ENCODE measurements at places on chromosomes 5 and 9.

DNA sequence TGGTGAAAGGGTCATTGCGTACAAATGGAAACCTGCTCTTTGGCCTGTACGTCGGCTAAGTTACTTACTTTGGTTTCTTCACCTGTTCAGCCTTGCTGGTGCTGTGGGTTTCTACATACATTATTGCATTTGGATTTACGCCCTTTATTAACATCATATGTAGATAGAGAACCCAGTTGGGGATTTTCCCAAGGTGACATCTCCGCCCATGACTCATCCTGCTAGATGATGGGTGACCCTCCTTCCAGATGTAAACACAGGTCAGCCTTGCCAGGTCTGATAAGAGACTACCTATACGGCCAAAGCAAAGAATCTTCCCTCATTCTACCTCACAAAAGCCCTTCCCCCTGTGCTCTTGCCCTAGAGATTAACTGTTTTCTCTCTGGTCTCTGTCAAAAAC lies 360.9 kb downstream of the KDM4C start:
- no peak for DNase-seq

DNA sequence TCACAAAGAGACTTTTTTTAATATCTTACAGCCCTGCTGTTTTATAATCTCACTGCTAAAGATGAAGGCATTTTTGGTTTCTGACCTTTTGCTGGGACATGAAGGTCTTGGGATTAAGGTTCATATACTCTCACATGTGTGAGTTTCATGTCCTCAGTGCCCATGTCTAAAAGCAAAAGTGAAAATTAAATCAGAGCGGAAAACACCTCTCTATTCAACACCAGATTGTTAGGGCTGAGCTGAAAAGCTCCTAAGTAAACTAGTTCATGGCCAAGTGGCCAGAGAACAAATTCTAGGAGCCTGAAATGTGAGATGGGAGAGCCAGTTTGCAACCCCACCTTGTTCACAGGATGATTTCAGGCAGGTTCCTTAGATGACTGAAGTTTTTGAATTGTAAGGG lies 110.9 kb downstream of the GRIA1 start:
- DNase-seq: peak; percentile 28

DNA sequence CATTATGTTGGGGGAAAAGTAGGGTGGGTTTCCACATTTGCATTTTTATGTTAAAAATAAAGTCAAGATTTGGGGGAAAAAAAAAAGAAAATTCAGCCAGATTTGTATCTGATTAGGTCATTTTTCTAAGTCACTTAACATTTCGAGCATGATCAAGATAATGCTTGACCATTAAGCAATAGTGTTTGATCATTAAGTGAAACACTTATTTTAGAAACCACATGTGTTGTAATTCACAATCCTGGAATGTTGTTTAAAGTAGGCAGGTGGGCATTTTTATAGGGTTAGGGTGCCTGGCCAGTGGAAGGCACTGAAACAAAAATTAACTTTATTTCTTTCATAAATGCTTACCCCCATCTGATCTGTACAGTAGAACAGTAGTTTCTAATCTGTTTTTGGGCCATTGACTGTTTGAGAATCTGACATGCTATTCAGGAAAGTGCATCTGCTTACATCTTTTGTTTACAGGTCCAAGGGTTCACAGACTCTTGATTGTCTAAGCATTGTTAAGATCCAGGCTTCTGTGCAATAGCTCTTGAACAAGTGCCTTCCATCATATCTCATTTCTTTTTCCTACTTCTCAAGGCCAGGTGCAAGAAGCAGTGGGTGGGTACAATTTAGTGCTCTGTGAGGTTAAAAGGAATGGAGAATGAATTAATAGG lies 9.1 kb downstream of the ZCCHC9 start:
- no peak for DNase-seq

GRCh38 chr9:76608575-76609273 lies 149.7 kb downstream of the GCNT1 start:
- no peak for DNase-seq

GRCh38 chr5:157290981-157291711 lies 25.2 kb downstream of the CYFIP2 start:
- no peak for DNase-seq

DNA sequence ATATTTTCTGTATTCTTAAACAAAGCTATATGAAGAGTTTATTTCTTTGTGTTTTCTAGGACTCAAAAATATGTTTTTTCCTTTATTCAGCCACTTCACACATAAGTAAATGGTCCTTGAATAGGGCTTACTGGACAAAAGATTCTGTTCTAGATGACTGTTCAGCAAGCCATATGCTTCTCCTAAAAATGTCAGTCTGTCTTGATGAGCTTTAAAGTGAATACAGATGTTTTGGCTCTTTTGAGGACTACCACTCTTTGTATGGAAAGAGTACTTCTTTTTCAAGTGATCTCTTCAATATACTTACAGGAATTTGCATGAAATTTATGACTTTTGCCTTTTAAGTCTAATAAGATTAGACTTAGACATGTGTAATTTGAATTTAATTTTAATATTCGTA lies 8.4 kb downstream of the NDUFS4 start:
- no peak for DNase-seq

DNA sequence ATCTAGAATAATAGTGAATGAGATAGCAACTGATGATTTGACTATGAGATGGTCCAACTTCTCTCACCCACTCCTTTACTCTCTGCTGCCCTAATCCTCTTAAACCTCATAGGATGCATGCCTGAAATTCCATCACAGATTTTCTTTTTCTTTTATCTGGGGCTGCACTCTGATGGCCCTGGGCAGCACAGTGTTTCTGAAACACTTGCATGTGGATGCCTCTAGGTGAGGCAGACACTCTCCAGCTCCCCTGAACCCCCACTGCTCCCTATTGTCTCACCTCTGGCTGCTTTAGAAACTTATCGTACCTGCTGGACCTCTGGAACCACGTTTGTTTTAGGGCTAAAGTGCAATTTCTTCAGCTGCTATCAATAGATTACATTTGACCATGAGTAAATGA lies 67.5 kb downstream of the HTR4 start:
- DNase-seq: no peak

- DNase-seq: no peak
Measured at GRCh38 chr9:107875571-107875980, 386.0 kb upstream of the KLF4 start.

- DNase-seq: no peak
Measured at GRCh38 chr9:123654994-123655637, 274.8 kb downstream of the DENND1A start.

GRCh38 chr5:138686668-138687067 lies 66.6 kb upstream of the CTNNA1 start:
- no peak for DNase-seq

DNA sequence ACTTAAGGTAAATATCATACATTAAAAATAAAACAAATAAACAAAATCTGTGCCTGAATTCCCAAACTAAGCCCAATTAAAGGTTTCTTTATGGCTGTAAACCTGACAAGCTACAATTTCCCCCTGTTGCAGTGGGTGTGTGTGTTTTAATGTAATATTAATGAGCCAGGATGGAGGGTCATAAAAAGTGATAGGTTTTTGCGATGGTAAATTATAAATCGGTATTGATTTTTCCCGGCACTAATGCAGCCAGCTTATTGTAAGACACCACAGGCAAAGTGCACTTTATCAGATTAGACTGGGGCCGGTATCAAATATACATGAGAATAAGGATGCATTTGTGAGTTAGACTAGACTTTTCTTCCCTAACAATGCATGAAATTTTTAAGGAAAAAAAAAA lies 120.4 kb downstream of the EBF1 start:
- no peak for DNase-seq

DNA sequence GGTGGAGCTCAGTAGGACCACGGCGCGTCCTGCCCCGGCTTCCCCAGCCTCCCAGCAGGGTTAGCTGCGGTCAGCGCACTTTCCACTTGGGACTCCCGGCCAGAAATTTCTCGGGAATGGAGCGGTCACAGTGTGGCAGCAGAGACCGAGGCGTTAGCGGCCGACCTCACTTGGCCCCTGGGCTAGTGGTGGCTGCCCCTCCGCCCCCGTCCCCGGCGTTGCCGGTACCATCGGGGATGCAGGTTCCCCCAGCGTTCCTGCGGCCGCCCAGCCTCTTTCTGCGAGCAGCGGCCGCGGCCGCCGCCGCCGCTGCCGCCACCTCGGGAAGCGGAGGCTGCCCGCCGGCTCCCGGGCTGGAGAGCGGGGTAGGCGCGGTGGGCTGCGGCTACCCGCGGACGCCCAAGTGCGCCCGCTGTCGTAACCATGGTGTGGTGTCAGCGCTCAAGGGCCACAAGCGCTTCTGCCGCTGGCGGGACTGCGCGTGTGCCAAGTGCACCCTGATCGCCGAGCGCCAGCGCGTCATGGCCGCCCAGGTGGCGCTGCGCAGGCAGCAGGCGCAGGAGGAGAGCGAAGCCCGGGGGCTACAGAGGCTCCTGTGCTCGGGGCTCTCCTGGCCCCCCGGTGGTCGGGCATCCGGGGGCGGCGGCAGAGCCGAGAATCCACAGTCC lies 460 bp downstream of the DMRTA1 start:
- no peak for DNase-seq

- no peak for DNase-seq
Measured at GRCh38 chr5:40416588-40416987, 263.1 kb upstream of the PTGER4 start.

DNA sequence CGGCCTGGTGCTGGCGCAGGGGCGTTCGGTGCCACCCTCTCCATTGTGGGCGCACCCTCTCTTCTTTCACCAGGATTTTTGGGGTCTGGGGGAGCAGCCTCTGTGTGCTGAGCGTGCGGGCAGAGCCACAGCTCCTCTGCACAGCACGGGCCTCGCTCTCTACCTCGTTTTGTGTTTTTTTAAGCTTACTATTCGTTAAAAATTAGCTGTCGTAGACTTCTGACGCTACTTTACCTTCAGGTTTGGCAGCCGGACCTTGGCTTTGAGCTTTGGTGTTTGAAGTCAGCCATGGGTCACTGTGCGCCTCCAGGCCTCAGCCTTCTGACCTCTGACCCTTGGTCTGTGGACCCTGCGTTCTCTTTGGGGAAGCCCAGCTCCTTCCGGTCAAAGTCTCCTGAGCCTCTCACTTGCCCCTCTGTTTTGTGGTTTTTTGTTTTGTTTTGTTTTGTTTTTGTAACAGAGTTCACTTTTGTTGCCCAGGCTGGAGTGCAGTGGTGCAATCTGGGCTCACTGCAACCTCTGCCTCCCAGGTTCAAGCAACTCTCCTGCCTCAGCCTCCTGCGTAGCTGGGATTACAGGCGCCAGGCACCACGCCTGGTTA lies 88.2 kb upstream of the CACNA1B start:
- no peak for DNase-seq

GRCh38 chr5:124302533-124302932 lies 443.9 kb downstream of the ZNF608 start:
- DNase-seq: no peak

DNA sequence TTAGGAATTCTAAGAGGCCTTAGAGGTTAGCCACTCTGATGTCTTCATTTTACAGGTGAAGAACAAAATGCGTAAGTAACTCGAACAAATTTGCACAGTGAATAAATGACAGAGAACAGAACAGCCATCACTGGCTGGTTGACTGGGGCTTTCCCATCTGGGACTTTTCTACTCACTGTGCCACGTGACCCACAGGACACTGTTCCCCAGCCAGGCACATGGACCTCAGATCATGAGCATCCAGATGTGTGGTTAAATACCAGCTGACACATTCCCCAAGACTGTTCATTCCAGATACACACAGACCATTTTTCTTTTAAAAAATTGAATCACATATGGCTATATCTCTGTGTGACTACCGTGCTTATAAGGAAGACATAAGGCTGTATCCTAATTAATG lies 25.8 kb upstream of the MED10 start:
- DNase-seq: peak; percentile 8

DNA sequence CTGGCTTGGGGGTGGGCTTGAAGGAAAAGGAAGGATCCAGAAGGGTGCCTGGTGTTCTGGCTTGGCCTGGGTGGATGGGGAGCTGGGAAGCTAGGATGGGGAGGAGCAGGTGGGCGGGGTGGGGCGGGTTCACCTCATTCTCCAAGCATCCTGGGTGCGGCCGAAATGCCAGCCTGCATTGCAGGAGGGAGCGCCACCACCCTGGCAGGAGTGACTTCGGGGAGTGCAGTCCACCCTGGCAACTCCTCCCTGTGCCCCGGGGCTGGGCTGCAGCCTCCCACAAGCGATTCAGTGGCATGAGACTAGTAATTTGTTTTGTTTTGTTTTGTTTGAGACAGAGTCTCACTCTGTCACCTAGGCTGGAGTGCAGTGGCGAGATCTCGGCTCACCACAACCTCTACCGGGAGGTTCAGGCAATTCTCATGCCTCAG lies 5.5 kb downstream of the TTC16 start:
- DNase-seq: no peak

- no peak for DNase-seq
Measured at GRCh38 chr5:32276173-32276853, 36.4 kb downstream of the MTMR12 start.

DNA sequence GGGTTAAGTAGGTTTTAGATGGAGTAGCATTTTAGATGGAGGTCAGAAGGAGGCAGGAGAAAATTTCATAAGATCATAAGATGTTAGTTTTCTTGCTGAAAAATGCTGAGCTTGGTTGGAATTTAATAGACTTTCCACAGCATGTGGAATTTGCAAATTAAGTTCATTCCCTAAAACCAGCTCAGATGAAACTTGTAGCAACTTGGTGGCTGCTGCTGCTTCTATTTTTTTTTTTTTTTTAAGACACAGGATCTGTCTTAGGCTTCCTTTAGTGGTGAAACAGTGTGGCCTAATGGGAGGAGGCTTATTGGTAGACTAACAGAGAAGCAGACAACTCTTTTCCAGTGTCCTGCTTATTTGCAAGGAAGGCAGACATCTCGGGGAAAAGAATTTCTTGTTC lies 154.5 kb downstream of the AOPEP start:
- no peak for DNase-seq

- peak; percentile 92 for DNase-seq
Measured at GRCh38 chr5:10632110-10632761, 68.4 kb downstream of the ANKRD33B start.

- no peak for DNase-seq
Measured at GRCh38 chr5:160260006-160260775, 30.9 kb downstream of the FABP6 start.

DNA sequence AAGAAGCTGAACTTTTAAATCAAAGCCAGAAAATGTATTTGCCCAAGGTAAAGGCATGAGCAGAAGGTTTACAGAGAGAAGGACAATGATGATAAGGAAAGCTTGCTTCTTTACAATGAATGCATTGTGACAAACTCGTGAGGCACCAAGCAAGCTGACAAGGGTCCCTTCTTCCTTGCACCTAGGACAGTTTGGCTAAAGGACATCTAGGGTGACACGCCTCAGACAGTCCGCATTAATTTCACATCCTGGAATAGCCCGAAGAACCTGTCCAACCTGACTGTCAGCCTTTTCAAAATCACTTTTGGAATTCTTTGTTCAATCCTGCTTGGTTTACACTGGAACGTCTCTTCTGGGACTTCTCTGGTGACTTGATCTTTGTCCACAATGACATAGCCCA lies 146.4 kb upstream of the MAP3K1 start:
- DNase-seq: no peak

GRCh38 chr5:143596824-143597223 lies 193.3 kb upstream of the NR3C1 start:
- no peak for DNase-seq

- DNase-seq: no peak
Measured at GRCh38 chr9:33851301-33851700, 34.3 kb downstream of the UBE2R2 start.

- DNase-seq: no peak
Measured at GRCh38 chr9:98657897-98658296, 50.8 kb downstream of the GABBR2 start.

GRCh38 chr5:100708645-100709171 lies 173.5 kb downstream of the FAM174A start:
- DNase-seq: no peak
